ENCODE measurements at places on chromosomes 1 and 21. TPM values are rescaled to one million over a fixed set of nuclear protein-coding genes. Genes with fewer than 3 reads are reported as not detected.

B3GALT5 gene
- total RNA-seq = 3.8 TPM

CHI3L1 gene
- total RNA-seq = 1.3 TPM

C8A gene
- total RNA-seq = not detected

DNA sequence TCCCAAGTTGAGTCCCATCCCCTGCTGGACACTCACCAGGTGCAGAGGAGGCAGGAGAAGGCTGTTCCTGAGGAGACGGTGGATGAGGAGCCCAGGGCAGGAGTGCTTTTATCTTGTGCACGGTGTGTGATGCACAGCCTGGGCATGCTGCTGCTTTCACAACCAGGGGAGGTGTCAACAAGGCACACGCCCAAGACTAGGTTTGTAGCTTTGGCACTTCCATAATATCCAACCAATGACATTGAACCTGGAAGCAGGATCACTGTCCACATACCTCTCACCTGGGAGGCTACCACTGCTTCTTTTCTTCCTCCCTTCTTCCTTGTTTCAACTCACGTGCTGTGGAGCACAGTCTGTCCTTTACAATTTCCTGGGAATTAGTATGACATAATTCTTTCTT, at the start of gene LCE3D:
LCE3D (minus strand) TSS at position 84 of the 400 bp plus-strand sequence. CDS start 580 bp downstream, outside the sequence.
- DNase-seq = no peak

- no peak for DNase-seq
Measured at GRCh38 chr1:86991549-86992186, 77.2 kb downstream of the HS2ST1 start.

GRCh38 chr1:158945061-158945460, 13.7 kb downstream of the PYHIN1 start:
- DNase-seq = no peak

DNA sequence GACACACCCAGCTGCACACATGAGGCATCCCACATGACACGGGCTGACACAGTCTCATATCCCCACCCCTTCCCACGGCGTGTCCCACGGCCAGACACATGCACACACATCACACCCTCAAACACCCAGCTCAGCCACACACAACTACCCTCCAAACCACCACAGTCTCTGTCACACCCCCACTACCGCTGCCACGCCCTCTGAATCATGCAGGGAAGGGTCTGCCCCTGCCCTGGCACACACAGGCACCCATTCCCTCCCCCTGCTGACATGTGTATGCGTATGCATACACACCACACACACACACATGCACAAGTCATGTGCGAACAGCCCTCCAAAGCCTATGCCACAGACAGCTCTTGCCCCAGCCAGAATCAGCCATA, 22.6 kb downstream of the PODN start:
- DNase-seq = no peak

- no peak for DNase-seq
Measured at GRCh38 chr1:76352741-76353435, 278.3 kb downstream of the ST6GALNAC3 start.

Measured in tongue (tissue), 3 donors.